Activated CD4-positive, alpha-beta T cell treated with anti-CD3 and anti-CD28 coated beads, Interleukin-2, Interleukin-4, amounts not matched to agents 100 ng/mL and 50 ng/mL, durations not matched to agents 16 hours and 8 hours (primary cell): ENCODE measurements at places on chromosomes 5 and 9.

- no peak for DNase-seq
Measured at GRCh38 chr9:78296201-78296892, 578 bp upstream of the PSAT1 start.

- peak; percentile 24 for DNase-seq
Measured at GRCh38 chr9:76905791-76906646, at the start of gene PRUNE2. PRUNE2 (minus strand) TSS chr9:76906114; CDS start chr9:76905963, 151 bp downstream.

GRCh38 chr5:43007911-43008362 lies 32.2 kb downstream of the ANXA2R start:
- peak; percentile 86 for DNase-seq

DNA sequence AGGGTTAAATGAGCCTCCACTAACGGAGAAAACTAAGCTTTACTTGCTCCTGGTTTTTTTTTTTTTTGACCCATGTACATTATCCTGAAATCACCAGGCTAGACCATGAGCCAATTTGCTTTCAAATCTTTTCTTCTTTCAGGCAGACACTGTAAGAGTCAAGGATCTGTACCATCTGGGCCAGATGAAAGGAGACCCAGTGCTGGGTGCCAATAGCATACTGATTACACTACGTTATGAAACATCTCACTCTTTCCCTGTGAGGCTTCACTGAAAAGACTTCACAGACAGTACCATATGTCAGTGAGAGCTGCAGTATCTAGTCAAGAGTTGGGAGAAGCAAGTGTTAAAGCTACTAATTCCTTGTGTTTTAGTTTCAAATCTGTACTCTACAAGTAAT lies 161.2 kb upstream of the PTPRD start:
- DNase-seq, result no peak

GRCh38 chr5:37900692-37901091 lies 60.9 kb upstream of the GDNF start:
- DNase-seq, result no peak

DNA sequence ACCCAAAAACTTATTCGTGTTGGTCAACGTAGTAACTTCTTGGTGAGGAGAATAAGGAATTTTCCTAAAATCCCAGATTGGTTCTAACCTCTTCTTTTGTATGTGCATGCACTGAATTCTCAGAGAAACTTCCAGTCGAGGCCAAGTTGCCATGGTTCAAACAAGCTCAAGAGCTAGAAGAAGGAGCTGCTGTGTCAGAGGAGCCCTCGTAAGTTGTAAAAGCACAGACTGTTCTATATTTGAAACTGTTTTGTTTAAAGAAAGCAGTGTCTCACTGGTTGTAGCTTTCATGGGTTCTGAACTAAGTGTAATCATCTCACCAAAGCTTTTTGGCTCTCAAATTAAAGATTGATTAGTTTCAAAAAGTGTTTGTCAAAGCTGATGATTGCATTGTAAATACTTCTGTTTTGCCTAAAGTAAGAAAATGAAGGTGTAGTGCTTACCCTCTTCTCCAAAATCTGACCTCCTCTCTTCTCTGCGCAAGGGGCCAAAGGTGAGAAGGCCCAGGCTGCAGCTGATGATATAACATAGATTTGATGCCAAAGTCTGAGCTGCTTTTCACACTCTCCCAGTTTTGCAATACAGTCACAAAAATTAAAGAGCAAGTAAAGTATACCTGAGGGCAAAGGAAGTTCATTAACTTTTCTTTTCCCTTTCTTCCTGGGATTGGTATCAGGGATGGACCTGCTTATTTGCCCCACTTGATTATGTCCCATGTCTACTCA lies 210.8 kb downstream of the ADAMTSL1 start:
- no peak for DNase-seq

- DNase-seq, result no peak
Measured at GRCh38 chr5:10753178-10753577, 7.9 kb downstream of the DAP start.

- no peak for DNase-seq
Measured at GRCh38 chr5:113182658-113183344, 206.2 kb downstream of the DCP2 start.
